BJ (cell line): ENCODE measurements at places on chromosomes 4 and X. TPM values are rescaled to one million over a fixed set of nuclear protein-coding genes. Genes with fewer than 3 reads are reported as not detected.

- no peak for DNase-seq
These were observed 4.8 kb downstream of the MSANTD1 start for GRCh38 chr4:3253808-3254207.

DNA sequence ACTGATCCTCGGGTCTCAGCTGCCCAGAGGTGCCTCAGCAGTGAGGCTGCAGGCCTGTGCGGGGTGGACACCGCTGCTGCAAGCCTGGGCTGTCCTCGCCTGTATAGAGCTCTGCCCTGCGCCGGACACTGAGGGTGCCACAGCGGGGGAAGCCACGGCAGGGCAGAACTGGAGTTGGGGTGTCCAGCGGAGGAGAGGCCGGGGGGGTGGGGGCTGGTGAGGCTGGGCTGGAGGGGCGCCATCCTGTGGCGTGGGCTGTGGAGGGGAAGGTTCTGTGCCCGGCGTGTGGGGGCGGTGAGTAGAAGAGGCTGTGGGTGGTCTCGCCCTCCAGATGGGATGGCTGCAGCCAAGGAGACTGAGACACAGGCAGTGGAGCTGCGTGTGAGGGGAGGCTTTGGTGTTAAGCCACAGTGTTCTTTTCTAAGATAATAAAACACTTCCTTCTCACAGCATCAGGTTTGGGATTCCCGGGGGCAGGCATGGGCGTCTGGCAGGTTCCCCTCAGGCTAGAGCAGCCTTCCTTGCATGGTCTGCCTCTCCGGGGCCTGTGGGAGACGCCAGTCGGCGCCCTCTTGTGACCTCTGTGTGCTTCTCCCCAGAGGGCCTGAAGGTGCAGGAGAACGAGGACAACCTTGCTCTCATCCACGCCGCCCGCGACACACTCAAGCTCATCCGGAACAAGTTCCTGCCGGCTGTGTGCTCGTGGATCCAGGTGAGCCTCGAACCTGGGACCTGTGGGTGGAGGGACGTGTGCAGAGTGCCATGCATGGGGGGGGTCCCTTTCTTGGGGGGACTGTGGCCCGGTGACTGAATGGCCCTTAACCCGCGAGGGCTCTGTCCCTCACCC is 7.4 kb downstream of the UVSSA start:
- no peak for DNase-seq

- no peak for DNase-seq
These were observed 261.6 kb downstream of the ANK2 start for GRCh38 chr4:113311047-113311446.

GRCh38 chrX:136525738-136526606 is 6.0 kb upstream of the VGLL1 start:
- peak; percentile 14 for DNase-seq

F9 gene
- polyA plus RNA-seq = not detected in 2 replicates
